ENCODE measurements at places on chromosomes 7 and 10.

- no peak for DNase-seq
Observed at GRCh38 chr7:155939350-155939749, 127.1 kb upstream of the SHH start.

DNA sequence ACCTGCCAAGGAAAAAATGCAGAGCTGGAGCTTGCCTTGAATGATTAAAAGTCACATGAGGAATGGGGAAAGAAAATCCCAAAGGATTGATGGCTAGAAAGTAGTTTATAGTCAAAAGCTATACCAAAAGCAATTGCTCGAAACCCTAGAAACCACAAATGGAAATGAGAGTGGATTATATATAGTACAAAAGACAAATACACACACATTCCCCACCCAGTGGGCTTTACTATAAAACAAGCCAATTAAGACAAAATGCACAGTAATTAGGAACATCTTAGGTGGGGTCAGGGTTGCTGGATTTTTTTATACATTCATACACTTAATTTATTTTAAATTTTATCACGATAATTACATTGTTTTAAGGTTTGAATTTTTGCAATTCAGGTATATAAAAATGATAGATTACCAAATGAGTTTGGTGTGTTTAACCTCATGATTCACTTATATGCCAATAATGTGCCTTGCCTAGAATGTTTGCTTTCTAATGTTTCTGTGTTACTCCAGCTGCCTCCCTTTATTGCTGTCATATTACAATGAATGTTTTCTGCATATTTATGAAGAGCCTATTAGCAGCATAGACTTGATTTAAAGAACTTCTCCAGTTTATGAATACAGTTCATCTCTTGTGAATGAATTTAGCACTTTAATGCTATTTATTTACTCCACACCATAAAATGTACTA lies 421.3 kb downstream of the EXOC4 start:
- DNase-seq = no peak

GRCh38 chr10:22271786-22272185 lies 44.4 kb upstream of the COMMD3 start:
- DNase-seq = no peak

- DNase-seq = no peak
Observed at GRCh38 chr7:143505838-143506237, 28.2 kb downstream of the TAS2R41 start.

GRCh38 chr7:26295015-26295414 lies 3.4 kb downstream of the SNX10 start:
- no peak for DNase-seq

DNA sequence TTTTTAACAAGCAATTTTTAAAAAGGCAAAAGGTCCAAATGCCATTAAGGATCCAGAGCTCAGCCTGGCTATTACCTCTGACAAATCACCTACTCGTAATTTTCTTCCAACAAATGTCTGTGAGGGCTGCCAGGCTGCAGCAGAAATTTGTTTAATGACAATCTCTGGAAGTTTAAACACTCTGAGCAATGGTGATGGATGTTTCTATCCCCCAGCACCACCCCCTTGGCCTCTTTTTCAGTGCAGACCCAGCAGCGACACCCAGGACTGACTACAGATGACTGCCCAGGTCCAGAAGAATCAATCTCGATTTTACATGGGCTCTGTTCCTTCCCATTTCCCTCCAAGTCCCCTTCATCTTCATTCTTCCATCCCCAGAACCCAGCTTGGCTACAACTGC lies 201.4 kb upstream of the AOAH start:
- DNase-seq = no peak

- DNase-seq = no peak
Observed at GRCh38 chr7:20343941-20344340, 13.2 kb downstream of the ITGB8 start.

DNA sequence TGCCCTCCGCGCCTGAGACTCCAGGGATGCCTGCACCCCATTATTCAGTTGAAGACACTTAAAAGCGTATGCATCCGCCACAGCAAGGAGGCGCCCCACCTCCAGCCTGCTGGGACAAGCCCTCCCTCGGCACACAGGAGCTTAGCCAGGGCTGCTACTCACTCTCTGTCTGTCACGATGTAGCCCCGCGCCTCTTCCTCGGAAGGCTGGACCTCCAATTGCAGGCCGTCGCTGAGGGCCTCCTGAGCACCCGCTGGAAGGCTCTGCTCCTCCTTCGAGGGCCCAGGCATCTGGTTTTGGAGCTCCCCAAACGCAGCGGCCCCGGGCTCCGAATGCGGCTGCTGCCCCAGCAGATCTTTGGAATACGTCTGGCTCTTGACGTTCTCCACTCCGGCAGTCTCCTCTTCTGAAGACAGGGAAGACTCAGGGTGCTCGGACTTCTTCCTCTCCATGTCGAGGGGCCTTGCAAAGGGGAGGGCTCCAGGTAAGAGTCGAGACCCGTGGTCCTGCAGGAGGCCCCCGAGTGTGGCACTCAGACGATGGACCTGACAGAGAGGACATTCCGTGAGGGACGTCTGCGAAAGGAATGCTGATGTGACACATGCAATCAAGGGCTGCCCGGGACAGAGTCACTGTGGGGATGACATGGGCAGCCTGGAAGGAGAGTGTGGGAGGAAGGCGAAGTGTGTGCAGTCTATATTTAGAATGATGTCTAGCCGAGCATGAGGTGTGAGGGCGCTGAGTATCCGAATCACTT lies 453.9 kb downstream of the PTPRN2 start:
- DNase-seq = no peak

- no peak for DNase-seq
Observed at GRCh38 chr7:43283706-43284105, 171.3 kb downstream of the HECW1 start.

DNA sequence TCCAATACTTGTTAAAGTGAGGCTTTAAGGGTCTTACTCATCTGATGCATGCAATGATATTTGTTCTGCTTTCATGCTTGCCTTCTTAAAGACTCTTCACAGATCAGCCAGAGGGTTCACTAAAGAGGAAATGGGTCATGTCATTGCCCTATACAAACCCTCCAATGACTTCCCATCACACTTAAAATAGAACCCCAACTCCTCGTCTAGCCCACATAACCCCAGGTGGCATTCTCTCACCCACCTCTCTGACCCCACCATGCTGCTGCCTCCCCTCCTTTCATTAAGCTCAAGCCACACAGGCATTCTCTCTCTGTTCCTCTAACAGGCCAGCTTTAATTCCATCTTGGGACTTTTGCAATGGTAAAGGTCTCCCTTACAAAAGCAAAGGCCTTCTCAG lies 253.6 kb downstream of the GRID1 start:
- DNase-seq = no peak

- DNase-seq = no peak
Observed at GRCh38 chr10:90179696-90180407, 478.5 kb downstream of the KIF20B start.

DNA sequence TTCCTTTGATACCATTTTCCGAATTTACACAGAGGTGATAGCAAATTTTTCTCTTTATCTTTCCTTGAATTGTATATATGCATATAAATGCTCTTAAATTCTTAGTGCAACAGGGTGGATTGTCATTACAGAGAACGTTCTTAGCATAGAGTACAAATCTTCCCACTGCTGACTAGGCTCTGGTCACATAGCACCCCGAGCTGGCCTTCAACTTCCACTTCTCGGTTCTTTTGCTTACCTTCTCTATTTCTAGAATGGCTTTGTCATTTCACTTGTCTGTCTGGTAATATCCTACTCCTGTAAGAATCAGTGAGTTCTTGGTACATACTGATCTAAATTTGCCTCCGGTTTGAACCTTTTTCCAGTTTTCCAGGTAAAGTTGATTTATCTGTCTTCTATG lies 13.4 kb downstream of the ADIRF start:
- no peak for DNase-seq
